Activated T-helper 1 cell treated with Interleukin-2 at 50 U/mL for 16 hours (primary cell): ENCODE measurements at places on chromosomes 5 and 9.

GRCh38 chr5:72711351-72711750 is 105.1 kb upstream of the TNPO1 start:
- no peak for DNase-seq

- no peak for DNase-seq
Measured at GRCh38 chr5:157657516-157657915, 5.3 kb upstream of the SOX30 start.

DNA sequence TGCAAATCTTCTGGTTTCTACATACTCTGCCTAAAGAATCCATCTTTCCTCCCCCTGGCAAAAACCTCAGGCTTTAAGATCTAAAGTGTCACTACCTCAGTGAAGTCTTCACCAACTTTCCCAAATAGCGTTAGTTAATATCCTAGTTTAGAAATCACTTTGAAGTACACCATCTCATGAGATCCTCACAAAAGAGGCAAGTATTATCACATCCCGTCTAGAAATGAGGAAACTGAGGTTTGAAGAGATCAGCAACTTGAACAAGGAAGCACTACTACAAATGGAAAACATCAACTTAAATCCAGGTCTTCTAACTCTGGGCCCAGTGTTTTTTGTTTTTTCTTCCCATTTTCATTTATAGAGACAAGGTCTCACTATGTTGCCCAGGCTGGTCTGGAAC is 4.6 kb downstream of the AP3B1 start:
- DNase-seq, result no peak

GRCh38 chr9:133477992-133478850 is 678 bp downstream of the SLC2A6 start:
- DNase-seq, result no peak

DNA sequence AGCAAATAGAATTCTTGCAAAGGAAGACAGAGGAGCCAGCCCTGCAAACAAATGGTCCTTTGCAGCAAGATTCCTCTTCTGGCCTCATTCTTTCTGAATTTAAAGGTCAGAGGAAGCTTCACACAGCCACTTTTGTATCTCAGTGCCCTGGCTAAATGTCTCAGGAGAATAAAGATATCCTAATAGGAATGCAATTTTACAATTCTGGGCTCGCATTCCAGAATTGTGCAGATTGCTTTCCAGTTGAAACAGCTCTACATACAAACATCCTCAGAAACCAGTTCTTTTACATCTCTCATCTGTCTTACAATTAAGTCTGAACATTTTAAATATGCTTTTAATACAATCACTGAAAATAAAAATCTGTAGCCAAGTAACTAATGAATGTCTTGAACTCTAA is 14.6 kb upstream of the ACOT12 start:
- no peak for DNase-seq

- DNase-seq, result no peak
Measured at GRCh38 chr5:73378070-73378469, 70.5 kb downstream of the FOXD1 start.

GRCh38 chr5:152066784-152067183 is 142.1 kb upstream of the GLRA1 start:
- no peak for DNase-seq

- no peak for DNase-seq
Measured at GRCh38 chr5:138472353-138472752, 7.1 kb downstream of the EGR1 start.

- DNase-seq, result no peak
Measured at GRCh38 chr9:114223564-114224246, 68.4 kb downstream of the COL27A1 start.

DNA sequence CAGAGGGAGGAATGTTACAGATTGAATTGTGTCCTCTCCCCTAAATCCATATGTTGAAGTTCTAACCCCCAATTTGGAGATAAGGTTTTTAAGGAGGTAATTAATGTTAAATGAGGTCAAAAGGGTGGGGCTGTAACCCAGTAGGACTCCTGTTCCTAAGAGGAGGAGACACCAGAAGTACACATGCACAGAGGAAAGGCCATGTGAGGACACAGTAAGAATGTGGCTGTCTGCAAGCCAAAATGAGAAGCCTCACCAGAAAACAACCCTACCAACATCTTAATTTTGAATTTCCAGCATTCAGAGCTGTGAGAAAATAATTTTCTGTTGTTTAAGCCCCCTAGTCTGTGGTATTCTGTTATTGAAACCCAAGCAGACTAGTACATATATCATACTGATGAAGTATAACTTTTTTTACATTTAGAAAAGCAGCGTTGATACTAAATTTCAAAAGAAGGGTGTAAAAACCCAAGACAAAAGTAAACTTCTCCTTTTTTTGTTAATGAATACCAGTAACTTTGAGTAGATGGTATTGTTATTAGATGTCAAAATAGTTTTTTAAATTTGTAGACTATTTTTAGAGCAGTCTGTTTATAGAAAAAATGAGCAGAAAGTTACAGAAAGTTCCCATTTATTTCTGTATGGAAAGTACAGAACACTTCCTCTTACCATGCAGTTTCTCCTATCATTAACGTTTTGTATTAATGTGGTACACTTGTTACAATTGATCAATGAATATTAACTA is 25.1 kb downstream of the RNF180 start:
- DNase-seq, result no peak

DNA sequence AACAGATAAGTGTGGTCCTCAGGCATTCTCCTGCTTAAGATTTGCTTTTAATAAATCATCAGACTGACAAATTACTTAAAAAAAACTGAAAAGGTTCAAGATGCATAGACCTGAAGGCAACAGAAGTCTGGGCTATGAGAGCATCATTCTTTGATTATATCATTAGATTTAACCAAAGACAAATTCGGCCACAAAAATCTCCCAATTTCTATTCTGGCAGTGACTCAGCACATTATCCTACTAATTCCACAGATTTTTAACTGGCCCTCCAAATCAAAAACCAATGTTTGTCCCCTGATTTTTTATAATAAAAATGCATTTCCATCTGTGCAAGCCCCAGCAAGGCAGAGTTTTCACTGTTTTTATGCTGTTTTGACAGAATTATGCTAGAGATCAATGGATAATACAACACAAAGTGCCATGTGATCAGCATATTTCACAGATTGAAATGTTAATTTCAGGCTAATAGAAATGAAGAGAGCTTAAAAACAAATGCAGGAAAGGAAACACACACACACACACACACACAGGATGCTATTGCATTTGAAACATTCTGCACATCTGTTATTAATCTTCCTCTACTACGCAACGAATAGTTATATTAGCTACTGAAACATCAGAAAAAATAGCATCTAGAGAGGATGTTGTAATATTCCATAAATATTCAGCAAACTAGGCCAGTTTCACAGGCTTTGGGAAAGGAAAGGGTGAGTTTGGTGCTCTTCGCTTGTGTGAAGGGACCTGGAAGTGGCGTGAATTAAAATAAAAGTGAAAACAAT is 177.6 kb upstream of the ST8SIA4 start:
- no peak for DNase-seq

GRCh38 chr5:123571927-123572326 is 60.0 kb downstream of the CSNK1G3 start:
- DNase-seq, result no peak

DNA sequence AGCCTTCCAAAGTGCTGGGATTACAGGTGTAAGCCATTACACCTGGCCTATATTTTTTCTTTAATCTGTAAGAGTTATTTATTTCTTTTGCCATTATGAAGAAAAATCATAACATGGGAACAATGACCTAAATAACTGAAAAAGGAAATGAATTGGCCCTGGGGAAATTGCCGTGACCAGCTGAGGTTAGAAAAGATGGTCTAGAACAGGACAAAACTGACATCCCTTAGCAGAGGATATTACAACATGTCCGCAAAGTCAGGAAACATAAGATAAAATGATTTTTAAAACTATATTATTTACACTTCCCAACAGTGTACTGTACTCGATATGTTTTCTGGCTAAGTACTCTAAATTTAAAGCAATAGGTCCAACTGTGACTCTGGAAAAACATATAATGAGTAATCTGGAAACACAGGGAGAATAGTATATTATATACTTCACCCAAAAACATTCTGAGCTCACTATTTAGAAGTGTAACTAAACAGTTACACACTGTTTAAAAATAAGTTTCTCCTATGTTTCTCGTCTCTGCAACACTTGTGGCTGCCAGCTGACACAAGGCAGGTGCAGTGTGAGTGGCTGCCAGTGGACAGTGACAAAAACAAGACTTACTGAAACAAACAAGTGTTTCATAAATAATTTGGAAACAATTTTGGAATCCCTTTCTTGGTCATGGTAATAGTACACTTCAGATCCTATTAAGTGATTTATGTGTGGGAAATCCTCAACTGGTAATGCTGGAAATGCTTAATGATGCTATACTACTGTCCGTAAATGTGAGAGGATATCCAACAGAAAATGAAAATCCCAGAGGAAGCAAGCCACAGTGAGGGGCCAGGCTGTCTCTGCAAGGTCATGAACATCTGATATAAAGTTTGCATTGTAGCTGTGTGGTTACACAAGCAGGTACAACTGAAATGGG is 69.1 kb downstream of the C9orf85 start:
- DNase-seq, result no peak

GRCh38 chr5:171581781-171582180 is 162.3 kb downstream of the FGF18 start:
- no peak for DNase-seq

DNA sequence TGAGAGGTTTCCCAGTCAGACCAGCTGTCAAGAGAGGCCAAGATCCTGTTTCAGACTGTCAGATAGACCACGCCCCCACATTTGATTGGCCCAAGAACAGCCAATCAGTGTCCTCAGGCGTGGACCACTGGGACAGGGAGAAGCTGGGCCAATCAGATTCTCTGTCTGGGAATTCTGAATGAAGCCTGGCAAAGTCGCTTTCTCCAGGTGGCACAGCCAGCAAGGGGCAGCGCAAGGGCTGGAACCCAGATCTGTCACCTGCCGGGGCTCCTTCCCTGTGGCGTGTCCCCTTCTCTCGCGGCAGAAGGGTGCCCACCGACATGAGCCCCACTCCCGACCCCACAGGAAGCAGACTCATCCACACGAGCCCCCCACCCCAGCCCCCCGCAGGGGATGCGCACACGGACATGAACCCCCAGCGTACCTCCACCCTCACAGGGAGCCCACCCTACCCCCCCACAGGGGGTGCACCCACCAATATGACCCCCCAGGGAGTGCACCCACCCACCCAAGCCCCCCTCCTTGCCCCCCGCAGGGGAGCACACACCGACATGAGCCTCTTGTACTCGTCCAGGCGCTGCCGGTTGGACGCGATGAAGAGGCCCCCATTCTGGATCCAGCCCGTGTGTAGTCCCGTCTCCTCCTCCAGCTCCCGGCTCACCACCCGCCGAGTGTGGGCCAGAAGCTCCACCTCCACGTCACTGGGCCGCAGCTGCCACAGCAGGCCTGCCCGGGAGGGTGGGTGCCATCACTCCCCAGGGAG is 6.1 kb downstream of the SARDH start:
- no peak for DNase-seq
